ENCODE measurements at places on chromosomes 7 and 10. TPM values are rescaled to one million over a fixed set of nuclear protein-coding genes. Genes with fewer than 3 reads are reported as not detected.

- DNase-seq = no peak
These were observed 5.8 kb downstream of the KNDC1 start for GRCh38 chr10:133165556-133166503.

DNA sequence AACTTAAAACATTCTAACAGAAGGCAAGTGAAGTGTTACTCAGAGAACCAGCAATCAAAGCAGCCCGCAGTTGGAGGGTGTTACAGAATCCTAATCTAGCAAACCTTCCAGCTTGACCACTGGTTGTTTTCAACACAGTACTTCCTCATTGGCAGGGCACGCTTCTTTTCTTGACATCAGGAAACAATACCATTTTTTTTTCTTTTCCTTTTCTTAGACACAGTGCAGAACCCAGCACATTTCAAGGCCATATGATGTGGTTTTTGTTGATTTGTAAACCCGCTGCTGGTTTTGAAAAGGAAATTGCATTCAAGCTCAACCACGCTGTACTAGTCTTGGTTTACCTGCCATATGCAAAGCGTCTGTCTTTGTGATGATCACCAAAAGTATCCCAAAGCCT is 33.4 kb downstream of the RHOBTB1 start:
- DNase-seq = no peak

DNA sequence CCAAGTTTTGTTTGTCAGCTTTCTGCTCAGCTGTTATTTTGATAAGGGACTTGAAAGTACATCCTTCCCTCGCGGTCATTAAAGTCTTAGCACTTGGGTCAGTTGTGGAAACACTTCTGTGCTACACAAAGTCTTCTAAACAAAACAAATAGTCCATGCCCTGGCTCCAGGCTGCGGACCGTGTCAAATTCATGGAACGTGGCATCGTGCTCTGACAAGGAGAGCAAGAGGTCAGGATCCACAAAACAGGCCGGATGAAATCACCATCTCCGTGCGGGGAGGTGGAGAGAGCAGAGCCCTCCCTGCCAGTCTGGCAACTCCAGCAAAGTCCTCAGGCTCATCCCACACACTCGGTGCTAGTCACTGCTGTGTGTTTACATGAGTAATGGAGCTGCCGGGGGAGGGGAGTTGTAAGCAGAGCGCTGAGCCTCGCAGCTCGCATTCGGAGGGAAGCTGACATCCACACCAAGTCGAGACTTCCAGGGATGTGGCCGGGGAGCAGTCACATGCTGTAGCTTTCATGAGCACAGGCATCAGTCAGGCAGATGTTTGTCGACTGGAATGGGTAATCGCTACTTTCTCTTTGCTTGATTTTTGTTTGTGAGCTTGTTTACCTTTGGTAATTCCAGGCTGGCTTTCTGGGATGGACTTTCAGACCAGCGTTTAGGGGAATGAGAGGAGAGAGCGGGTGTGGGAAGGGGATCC is 147.6 kb downstream of the ARID5B start:
- DNase-seq = peak; percentile 96

- DNase-seq = no peak
These were observed 409.4 kb downstream of the GRM8 start for GRCh38 chr7:126843336-126843735.

DNA sequence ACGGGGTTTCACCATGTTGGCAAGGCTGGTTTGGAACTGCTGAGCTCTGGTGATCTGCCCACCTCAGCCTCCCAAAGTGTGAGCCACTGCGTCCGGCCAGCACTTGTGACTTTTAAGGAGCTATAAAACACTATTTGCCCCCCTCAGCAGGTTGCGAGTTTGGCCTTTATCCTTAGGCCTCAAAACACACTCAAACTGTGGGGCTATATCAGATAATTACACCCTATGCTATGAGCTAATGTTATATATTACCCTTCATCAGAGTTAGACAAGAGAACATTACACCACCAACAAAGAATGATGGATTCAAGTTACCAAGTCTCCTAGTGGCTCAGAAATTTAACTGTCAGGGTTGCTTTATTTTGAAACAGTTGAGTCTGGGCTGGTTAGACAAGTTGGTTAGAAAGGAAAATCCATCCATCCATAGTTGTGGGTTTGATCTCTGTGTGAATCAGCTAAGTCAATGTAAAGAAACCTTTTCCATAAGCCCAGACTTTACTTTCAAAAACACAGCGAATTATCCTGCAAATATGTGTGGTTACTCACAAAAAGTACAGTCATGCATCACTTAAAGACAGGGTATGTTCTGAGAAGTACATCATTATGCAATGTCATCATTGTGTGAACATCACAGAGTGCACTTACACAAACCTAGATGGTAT is 115.8 kb downstream of the SEMA3D start:
- DNase-seq = no peak

- DNase-seq = no peak
These were observed 21.0 kb upstream of the FRAT2 start for GRCh38 chr10:97355571-97355975.

DNA sequence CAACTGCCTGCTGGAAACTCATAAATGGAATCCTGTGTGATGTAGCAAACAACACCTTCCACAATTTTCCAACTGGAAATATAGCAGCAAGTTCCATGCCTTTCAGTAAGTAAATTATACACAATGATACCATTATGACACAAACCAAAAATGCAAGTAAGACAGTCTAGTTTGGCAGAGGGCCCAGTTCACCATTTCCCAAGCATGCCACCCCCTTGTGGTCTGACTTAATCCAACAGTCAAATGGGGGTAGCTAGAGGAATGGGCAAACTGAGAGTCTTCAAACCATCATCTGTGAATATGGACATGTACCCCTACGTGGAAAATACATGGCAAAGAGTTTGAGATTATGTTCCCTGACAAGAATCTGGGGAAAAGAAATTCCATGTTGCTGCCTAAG is 137.6 kb upstream of the VWC2 start:
- DNase-seq = no peak

The CYP26C1 gene
- not detected for polyA plus RNA-seq

The PLEKHS1 gene
- polyA plus RNA-seq = not detected

The COL17A1 gene
- not detected for polyA plus RNA-seq

Data from AG04450 (cell line).